ENCODE measurements at places on chromosomes 5 and 9.

DNA sequence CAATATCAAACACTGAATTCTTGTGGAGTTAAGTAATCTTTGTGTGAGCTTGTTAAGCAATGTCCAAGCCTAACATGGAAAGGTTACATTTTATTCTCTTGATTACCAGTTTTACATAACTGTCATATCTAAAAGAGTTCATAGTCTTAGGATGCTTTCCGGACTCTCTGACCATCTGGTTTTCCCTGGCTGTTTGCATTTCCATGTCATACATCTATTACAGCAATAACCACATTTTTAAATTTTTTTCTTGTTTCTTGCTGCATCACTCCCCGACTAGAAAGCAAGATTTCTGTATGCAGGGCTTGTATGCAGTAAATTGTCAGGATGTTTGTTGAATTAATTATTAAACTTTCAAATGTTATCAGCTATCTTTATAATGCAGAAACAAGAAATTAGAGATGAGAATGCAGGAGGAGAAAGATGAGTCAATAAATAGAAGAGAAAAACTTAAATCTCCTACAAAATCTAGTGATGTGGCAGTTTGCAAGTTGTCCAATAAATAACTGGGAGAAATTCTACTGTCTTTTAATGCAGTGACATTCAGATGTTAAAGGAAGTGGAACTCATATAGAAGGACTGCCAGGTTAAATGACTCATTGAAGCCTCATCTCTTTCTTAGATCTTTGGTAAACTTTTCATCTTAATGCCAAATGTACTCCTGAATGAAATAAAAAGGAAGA lies 179.6 kb upstream of the SGCD start:
- DNase-seq: no peak

- no peak for DNase-seq
These were observed 136.5 kb downstream of the PRR16 start for GRCh38 chr5:120600639-120601038.

GRCh38 chr5:96141749-96142148 lies 180.1 kb upstream of the ELL2 start:
- no peak for DNase-seq

DNA sequence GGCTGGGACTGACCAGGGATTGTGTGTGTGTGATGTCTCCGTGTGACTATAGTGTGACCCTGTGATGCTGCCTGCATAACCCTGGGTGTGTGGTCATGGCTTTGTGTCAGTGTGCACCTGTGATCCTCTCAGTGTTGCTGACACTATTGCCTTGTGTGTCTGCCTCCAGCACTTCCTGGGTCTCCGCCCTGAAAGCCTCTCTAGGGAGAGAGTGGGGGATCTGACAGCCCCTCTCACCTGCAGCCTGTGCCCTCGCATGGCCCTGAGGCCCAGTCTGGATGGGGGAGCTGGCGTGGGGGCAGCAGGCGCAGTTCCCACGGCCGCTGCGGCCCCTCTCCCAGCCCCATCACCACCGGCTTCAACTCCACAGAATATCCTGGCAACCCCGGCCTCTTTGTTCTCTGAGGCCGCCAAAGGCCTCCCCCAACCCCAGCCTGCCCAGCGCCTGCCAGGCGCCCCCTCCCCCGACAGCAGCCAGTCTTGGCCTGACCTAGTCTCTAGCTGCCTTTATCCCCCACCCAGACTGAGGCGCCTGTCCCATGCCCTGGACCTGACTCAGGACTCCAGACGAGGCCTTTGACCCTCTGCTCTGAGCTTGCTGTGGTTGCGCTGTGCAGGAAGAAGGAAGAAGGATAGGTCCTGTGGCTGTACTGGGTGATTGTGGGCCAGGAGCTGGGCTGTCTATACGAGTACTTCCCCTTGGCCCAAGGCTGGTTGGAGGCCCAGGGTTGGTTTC lies 38.7 kb downstream of the CXXC5 start:
- DNase-seq: no peak

DNA sequence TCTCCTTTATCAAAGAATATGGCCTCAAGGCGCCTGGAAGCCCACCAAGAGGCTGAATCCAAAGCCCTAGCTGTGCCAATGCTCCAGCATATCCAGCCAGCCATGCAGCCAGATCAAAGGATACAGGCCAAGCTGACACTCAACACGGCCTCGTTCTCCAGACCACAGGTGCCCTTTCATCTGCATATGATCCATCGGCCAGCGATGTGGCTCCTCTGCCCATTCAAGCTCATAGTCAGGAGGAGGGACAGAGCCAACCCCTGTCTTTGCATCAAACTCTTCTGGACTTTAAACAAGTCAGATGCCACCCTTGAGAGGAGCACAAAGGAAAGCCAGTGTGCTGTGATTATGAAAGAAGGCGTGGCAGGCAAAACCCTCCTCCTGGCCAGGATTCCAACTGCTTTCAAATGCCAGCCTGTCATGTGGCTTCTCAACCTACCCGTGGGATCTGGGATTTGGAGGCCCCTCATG lies 42.5 kb downstream of the ADAM19 start:
- DNase-seq: no peak

- DNase-seq: no peak
These were observed 150.2 kb upstream of the PHYKPL start for GRCh38 chr5:178382754-178383164.

DNA sequence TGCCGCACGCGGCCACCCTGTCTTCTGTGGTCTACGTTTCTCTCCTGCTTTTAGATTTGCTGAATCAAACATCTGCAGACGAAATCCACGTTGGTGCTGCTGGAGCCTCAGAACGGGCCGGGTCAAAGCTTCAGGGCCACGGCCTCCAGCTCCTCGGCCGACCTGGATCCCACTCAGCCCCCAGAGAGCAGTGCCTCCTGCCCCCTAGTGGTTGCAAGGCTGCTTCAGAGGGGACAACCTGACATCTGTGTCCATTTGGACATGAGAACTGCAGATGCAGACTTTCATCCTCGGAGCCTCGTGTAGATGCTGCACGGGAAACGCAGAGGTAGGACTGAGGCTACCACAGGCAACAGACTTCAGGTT lies 23.0 kb upstream of the SLC6A3 start:
- DNase-seq: peak; percentile 48

GRCh38 chr9:19108038-19108437 lies 5.3 kb upstream of the HAUS6 start:
- DNase-seq: no peak

DNA sequence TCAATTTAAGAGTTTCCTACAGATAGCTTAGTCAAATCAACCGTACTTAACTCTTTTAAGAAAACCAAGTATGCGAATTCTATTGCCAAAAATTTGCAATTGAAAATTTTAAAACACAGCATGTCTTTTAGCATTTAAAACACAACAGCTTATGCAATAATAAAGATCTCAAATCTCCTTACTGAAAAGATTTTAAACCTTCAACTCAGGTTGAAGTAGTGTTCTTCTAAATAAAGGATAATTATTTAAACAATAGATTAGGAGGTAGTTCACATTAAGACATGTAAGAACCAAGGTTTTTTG lies 5.5 kb downstream of the NR3C1 start:
- DNase-seq: no peak

DNA sequence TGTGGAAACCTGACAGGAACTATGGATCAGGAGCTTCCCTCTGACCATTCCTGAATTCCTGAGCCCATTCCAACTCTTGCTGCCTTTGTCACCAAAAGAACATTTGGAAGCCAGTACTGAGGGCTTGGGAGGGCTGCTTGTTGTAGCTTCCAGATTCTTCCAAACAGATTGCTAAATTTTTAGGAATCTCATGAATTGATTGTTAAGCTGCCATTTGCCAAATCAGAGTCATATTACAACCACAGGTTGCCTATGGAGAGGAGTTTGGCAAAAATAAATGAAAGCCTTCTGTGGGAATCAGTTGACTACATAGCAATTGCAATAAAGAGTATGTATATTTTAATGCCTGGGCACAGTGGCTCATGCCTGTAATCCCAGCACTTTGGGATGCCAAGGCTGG lies 39.2 kb upstream of the SLC28A3 start:
- DNase-seq: no peak

GRCh38 chr5:138890644-138891043 lies 15.5 kb upstream of the LRRTM2 start:
- no peak for DNase-seq

DNA sequence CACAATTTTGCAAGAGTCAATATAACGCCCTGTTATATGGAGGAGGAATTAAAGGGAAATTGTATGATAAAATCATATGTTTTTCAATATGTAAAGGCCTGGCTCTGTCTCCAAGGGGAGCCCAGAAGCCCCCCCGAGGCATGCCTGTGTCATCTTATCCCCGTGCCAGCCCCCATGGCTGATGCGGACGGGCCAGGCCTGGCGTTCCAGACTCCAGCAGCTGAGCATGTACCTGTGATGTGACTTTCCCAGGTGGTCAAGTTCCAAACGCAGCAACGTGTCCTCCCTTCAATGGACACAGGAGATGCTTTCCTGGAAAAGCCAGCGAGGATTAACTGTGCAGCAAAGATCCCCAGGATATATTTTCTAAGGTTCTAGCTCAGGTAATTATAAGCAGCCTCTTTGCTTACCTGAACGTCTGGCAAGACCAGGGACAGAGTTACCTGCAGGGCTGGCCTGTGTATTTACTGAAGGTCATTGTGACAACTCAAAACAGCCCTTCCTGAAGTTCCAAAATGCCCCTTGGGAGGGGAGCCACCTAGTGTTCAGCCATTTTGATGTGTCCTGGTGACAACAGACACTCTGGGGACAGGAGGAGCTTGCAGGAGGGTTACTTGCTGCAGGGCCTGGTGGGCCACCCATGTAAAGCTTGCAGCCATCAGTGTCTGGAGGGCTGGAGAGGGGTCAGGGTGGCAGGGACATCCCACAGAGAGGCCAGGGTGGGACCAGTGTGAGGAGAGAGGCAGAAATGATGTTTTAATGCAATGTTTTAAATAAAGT lies 53.3 kb upstream of the RNU6ATAC start:
- DNase-seq: peak; percentile 11

- DNase-seq: no peak
These were observed 12.7 kb downstream of the CCDC180 start for GRCh38 chr9:97320080-97320642.

GRCh38 chr9:134825025-134825424 lies 55.6 kb upstream of the FCN2 start:
- no peak for DNase-seq

DNA sequence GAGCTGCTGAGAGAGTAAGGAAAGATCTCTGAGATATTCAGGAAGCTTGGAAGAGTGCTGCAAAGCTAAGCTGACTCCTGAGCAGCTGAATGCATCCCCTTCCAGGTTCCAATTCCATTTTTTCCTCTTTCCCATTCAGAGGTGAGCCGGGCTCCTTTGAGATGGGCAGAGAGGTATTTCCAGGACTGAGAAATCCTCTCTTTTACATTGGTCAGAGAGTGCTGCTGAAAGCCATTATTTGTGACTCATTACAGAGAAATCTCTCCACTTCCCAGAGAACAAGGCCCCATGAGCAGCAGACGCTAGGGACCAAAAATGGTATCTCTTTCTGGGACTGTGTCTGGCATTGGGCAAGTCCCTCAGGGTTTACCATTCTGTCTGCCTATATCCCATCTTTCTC lies 3.7 kb downstream of the MCTP1 start:
- no peak for DNase-seq

- no peak for DNase-seq
These were observed 302.2 kb downstream of the ZNF608 start for GRCh38 chr5:124444147-124444775.

- peak; percentile 44 for DNase-seq
These were observed 909 bp downstream of the SLC36A1 start for GRCh38 chr5:151448038-151448985.

DNA sequence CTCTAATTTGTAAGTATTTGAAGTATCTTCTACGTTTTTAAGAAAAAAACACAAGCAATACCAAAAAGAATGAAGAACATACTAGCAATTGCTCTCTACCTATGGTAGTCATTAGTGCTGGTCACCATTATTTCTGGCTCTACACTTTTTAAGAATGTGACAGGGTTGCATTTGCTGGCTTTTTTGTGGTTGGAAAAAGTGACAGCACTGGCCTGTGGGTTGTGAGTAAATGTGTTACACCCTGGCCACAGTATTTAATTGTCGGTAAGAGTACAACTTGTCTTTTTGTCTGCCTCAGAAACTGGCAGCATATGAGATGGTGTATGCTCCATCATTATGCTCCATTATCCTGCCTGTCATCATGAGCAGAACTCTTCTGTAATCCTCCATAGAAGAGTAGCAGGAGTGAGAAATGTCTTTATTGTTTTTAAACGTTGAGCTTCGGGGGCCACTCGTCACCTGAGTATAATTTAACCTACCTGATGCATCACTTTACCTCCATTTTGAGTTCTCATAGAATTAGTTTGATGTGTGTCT lies 449.8 kb downstream of the ISL1 start:
- no peak for DNase-seq

- DNase-seq: no peak
These were observed 85.1 kb downstream of the FGF1 start for GRCh38 chr5:142600611-142601358.

- no peak for DNase-seq
These were observed 104.9 kb downstream of the FEM1C start for GRCh38 chr5:115439639-115440038.

DNA sequence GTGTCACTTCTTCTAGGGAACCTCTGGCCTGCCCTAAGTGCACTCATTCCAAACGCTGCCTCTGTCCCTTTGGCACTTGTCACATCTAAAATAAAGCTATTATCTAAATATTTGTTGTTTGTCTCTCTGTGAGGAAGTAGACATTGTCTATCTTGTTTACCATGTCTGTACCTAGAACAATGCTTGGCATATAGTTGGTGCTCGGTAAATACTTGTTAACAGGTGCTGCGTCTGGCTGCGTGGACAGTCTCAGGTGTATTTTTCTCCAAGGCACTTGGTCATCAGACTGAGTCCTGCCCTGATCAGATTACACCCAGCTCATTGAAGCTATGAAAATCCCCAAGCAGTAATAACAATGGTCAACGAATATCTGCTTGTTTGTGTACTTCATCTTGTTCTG lies 174.9 kb upstream of the SMIM23 start:
- DNase-seq: no peak

- no peak for DNase-seq
These were observed 80.9 kb upstream of the COL5A1 start for GRCh38 chr9:134560654-134561053.

DNA sequence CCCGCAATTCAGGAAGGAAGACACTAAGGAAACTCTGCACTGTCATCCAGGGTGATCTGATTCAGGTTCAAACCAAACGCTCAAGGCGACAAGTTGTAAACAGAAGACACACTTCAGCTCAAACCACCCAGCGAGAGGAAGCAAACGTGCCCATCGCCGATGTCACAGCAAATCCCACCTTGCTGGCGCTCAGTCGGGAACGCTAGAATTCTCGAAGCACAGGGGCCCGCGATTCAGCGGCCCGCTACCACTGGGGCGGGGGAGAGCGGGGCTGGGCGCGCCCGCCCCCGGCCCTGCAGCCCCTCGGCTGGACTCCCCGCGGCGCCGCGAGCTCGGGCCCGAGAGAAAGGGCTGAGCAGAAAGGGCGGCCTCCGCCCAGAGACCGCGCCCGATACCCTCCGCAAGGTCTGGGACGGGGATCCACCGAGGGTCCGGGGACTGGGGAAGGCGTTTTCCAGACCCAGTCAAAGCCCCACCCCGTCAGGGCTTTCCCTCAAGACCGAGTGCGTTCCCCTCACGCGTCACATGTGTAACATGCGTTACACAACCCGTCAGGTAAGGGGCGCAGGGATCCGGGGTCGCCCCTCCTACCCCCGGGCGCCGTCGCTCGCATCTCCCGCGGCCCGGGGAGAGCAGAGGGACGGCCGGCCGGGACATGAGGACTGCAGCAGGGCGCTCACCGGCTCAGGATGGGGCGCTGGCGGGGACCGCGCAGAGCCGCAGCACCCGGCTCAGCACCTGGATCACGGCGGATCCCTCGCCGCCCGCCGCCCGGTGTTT lies 469 bp downstream of the AGTPBP1 start:
- DNase-seq: peak; percentile 64
